ENCODE measurements at places on chromosomes 12 and 14.

- DNase-seq, result no peak
Measured at GRCh38 chr12:110912263-110912662, 8.1 kb downstream of the MYL2 start.

- DNase-seq, result peak; percentile 9
Measured at GRCh38 chr14:100383727-100384158, 60.6 kb downstream of the SLC25A47 start.

DNA sequence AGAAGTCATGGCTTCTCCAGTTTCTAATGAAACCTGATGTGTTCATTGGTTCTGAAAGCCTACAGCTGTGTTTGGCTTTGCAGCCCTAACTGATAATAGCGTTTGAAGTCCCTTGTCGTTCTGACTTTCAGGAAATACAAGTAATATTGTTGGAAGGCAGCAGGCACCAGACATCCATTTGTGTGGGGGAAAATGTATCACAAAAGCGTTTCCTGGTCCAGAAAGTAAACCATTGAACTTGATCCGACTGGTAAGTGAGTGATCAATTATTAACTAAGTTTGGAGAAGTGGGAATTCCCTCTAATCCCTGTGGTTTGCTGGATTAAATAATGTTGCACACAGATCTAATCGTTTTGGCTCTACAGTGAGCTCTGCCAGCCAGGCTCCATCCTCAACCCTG is 77.3 kb upstream of the LTA4H start:
- DNase-seq, result no peak

- DNase-seq, result no peak
Measured at GRCh38 chr12:14849661-14850060, 6.3 kb upstream of the ART4 start.

DNA sequence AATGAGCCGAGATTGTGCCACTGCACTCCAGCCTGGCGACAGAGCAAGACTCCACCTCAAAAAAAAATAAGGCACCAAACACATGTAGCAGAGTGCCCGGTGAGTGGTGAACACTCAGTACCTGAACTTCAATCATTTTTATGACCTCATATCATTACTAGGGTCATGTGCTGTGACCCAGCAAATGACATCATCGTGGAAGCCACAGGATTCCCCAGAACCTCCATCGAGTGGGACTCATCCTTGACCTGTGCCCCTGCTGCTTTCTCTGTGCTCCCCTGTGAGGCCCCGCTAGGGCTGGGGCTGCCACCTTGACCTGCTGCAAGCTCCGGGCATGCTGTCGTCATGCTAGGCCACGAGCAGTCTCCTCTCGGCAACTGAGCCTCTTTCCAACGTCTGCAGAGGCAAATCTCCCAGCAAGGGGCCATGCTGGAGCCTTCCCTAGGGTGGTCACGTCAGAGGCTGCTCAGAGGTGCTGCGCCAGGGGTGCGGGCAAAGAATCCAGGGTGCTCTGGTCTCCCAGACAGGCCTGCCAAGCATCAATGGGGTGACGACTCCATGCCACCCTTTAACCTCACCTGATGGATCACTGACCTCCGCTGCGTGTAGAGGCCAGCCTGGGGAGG is 18.5 kb downstream of the GLTP start:
- no peak for DNase-seq

GRCh38 chr14:93788543-93789227 is 400 bp upstream of the PRIMA1 start:
- peak; percentile 34 for DNase-seq

DNA sequence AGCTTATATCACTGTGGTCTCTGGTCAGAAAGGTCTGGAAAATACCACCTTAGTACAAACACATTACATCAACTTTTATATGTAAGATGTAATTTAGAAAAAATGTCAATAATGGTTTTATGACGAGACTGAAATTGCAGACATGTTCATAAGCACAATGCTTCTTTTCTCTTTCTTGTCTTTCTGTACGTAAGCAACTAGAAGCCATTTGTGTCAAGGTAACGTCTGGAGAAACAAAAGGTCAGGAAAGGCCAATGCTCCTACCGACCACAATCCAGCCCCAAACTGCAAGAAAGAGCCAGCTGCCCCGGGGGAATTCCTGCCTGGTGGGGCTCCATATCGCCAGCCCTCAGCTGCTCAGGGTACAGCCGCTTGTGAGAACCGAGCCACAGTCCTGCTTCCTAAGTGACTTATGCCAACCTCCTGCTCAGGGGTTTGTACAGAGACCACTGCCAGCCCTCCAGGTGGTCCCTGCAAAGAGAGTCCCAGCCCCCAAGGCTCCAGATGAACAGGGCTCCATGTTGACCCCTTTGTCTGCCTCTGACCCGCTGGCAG is 6.3 kb downstream of the ZNF839 start:
- DNase-seq, result no peak

DNA sequence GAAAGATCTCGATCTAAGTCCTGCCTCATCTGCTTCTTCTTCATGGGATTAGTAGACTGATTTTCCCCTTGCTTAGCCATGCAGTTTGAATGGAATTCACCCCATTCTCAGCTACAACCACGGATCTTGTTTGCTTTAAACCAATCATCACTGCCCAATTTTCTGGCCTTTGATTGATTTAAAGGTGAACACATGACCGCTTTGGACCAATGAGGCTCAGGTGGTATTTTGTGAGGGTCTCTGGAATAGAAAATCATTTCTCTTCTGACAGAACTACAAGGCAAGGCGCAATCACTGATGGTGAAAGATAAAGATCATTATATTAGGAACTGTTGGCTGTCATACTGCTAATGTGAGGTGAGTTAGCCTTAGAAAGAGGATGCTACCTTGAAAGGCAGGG is 213.0 kb upstream of the PLEKHG7 start:
- DNase-seq, result no peak

DNA sequence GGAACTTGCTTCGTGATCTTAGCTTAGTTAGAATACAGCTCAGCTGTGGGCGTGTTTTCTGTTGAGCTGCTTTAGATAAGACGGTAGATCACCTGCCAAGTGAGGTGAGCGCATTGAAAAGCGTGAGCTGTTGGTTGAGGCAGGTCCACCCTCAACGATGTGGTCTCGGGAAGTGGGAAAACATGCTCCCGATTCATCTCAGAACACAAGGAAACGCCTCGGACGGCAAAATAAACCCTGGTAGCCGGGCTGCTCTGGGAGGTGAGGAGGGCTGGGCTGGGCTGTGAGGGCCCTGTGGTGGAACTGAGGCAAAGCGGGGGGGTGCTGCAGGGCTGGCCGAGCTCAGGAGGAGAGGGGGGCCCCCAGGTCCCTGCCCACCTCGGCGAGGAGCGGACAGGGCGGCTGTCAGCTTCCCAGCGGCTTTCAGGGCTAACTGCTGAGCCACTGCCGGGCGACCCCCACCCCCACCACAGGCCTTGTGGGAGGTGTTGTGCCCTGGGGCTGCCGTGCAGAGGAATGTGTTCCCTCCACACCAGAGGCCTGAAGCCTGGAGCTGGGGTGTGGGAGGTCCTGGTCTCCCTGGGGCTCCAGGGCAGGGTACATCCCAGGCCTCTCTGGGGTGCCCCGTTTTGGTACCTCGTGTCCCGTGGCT is 30.7 kb downstream of the NOC4L start:
- DNase-seq, result no peak

GRCh38 chr14:30907659-30908057 is 33.3 kb downstream of the COCH start:
- no peak for DNase-seq

GRCh38 chr12:66028390-66028789 is 102.2 kb downstream of the LLPH start:
- no peak for DNase-seq

GRCh38 chr14:96030108-96030760 is 8.9 kb upstream of the C14orf132 start:
- DNase-seq, result no peak

DNA sequence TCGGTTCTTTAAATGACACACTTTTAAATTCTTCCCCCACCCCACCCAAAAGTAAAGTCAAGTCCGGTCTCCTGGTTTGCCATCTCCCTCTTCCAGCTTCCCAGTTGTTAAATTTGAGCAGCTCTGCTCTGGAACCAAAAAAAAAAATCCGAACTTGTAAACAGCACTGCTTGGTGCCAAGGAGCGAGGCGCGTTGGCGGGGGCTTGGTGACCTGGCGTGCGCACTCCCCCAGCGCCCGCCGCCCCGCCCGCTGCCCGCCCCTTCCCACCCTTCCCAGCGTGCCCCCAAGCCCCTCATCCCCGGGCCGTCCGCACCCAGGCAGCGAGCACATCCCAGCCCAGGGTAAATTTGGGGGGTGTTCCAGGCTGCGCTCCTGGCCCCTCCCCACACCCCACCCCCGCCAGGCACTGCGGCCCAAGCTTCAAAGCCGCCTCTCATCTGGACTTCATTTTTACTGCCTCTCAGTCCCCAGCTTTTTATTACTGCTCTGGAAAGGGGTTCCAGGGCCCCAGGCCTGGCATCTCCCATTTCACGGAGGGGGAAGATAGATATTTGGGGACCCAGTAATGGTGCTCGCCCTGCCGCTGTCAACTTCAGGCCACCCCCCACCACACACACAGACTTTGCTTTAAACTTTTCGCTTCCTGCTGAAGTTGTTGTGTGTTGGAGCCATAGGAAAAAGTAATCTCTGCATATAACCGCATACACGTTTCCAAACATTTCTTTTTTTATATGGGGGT is 11.7 kb upstream of the ITGB7 start:
- DNase-seq, result no peak

DNA sequence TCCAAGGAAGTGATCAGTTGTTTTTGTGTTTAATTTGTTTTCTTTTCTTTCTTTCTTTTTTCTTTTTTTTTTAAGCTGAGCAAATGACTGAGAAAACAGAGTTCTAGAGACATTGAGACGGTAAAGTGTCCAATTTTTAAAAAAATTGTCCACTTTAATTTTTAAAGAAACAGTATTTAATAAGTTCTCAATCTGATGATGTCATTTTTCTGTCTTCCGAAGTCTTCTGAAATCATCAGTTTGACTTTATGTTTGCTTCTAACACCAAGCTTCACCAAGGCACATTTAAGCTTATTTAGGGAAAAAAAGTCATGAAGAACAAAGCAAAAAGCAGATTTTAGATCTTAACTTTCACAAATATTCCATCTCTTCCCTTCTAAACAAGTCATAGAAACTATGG is 63.4 kb upstream of the RTRAF start:
- DNase-seq, result no peak

DNA sequence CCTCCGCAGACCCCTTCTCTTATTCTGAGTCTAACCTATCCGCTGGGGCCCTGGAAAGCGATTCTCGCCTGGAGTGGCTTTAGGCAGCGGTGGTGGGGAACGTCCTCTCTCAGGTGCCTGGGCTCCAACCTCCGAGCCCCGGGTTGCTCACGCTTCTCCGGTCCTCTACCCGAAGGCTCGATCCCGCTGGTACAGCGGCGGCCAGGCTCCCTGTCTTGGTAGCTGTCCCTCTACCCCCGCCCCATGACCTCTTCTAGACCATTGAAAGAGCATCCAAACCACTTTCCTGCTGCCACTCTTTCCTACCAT is 505 bp upstream of the HEBP1 start:
- no peak for DNase-seq

- no peak for DNase-seq
Measured at GRCh38 chr12:2634471-2634870, 160.3 kb upstream of the FKBP4 start.

GRCh38 chr12:123928274-123928865 is 44.3 kb downstream of the CCDC92 start:
- no peak for DNase-seq

- peak; percentile 86 for DNase-seq
Measured at GRCh38 chr12:3872800-3873636, at the start of gene PARP11. PARP11 (minus strand) TSS chr12:3873399; CDS start chr12:3873229, 170 bp downstream.

GRCh38 chr12:127542931-127543330 is 724.0 kb upstream of the TMEM132C start:
- DNase-seq, result no peak

- DNase-seq, result no peak
Measured at GRCh38 chr14:75175677-75176141, 703 bp downstream of the TMED10 start.

GRCh38 chr14:51436630-51437029 is 196.6 kb downstream of the TMX1 start:
- DNase-seq, result no peak

GRCh38 chr12:132121283-132121682 is 22.8 kb downstream of the DDX51 start:
- DNase-seq, result no peak

DNA sequence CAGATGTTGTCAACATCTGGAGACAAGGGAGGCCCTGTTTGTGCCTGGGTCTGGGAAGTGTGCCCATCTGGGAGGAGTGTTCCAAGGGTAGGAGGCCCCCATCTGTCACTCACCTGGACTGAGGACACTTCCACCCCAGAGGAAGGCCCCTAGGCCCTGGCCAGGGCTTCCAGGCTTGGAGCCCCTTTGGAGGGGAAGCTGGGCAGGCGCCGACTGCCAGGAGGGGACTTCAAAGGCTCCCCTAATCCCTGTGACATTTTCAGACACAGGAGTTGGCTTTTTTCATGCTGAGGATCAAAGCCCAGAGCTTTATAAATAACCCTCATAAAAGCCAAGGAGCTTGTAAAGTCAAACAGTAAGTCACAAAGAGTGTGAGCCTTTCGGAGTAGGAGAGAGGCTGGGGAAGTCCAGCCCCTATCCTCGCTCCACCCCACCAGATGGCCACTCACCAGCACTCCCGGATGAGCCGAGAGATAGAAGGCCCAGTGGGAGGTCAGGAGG is 17.6 kb upstream of the FAM222A start:
- DNase-seq, result no peak

DNA sequence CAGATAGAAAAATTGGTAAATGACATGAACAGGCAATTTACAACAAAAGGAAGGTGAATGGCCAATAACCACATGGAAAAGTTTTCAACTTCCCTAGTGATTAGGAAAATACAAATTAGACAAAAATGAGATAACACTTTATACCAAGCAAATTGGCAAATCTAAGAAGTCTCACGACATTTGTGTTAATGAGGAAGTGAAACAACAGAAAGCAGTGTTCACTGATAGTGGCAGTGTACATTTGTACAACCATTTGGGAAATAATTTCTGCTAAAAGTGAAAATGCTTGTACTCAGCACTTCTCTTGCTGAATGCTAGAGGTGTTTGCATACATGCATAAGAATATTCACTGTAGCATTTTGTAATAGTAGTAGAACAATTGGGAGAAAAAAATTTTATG is 126.6 kb downstream of the LLPH start:
- DNase-seq, result no peak

- no peak for DNase-seq
Measured at GRCh38 chr14:32298346-32298745, 30.8 kb upstream of the AKAP6 start.

- peak; percentile 31 for DNase-seq
Measured at GRCh38 chr12:130916241-130916911, 37.3 kb upstream of the ADGRD1 start.

- no peak for DNase-seq
Measured at GRCh38 chr14:104094709-104095425, 9.4 kb downstream of the ASPG start.

GRCh38 chr12:19710811-19711793 is 271.8 kb downstream of the AEBP2 start:
- DNase-seq, result no peak

Data from NCI-H524 treated with DMSO at 0.1 percent for 48 hours (cell line).